ENCODE measurements at places on chromosomes 7 and 10. TPM values are rescaled to one million over a fixed set of nuclear protein-coding genes. Genes with fewer than 3 reads are reported as not detected.

The TMEM225B gene
- total RNA-seq = 0.23 TPM

The DPY19L1 gene
- 23.8 TPM for total RNA-seq

The GRM3 gene
- not detected for total RNA-seq

The NUPR2 gene
- total RNA-seq = not detected

- no peak for DNase-seq
Observed at GRCh38 chr7:25853314-25853713, 298.7 kb upstream of the NFE2L3 start.

- no peak for DNase-seq
Observed at GRCh38 chr7:50734246-50734645, 48.5 kb downstream of the GRB10 start.

DNA sequence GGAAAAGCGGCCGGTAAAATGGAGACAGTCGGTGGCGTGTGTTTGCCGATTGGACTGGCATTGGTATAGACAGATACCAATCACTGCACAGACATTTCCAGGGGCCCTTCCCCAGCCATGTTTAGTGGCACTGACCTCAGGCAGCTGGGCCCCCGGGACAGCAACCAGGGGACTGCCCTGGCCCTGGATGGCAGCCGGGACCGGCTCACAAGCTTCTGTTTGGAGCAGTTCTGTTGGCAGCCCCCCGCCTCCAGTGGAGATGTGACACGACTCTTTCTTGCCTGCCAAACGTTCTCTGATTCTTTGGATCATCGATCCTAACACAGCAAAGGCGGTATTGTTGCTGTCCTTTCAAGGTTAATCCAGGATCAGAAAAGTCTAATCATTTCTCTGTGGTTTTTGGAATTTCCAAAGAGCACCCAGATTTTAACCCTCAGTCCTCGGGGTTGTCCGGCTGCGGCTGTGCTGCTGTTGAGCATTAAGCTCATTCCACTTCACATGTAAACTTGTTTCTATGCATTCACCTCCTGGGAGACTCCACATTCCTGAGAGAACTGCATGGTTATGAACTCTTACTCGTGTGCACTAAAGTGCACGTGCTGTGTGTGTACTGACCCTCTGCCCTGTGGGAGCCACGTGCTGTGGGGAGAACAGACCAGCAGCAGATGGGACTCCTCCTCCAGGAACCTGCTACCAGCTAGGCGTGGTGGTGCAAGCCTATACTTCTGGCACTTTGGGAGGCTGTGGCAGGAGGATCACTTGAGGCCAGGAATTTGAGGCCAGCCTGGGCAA is 46.0 kb downstream of the FOXK1 start:
- DNase-seq = no peak

DNA sequence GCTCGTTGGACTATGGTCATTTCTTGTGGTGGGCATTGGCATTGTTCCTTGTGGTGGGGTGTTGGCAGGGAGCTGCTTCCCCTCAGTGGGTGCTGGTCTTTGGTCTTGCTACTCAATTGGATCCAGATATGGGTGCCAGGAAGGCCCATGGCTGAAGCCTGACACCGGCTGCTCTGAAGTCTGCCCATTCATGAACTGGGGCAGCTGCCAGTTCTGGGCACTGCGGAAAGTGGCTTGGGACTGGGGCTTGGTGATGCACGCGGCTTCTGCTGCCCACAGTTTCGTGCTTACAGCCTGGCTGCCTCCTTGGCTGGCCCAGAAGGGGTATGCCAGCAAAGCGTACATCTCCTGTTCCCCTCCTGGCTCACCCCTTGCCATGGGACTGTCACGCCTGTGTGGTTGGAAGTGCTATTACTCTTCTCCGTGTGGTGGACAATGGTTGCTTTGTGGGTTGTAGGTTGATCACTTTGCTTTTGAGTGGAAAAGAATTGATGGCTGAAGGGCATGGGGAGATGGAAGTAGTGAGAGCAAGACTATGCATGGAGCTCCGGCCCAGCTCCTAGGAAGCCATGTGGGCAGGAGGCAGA is 54.7 kb downstream of the ADAMTS14 start:
- no peak for DNase-seq

DNA sequence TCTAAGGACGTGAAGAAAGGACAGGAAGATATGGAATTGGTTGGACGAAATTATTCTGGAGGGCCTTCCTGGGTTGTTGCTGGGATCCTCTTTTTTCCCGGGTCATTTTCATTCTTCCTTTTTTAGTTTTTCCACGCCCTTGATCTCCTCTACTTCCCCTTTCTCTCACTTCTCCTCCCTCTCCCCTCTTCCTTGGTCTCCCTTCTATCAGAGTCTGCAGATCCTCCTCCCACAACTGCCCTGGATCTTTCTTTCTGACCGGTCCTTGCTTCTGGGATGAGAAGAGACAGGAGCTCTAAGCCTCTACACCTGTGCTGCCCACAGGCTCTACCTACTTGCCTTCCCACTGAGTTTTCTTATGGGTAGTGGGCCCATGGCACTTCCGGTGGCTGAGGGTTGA is 103.7 kb upstream of the RELN start:
- no peak for DNase-seq

DNA sequence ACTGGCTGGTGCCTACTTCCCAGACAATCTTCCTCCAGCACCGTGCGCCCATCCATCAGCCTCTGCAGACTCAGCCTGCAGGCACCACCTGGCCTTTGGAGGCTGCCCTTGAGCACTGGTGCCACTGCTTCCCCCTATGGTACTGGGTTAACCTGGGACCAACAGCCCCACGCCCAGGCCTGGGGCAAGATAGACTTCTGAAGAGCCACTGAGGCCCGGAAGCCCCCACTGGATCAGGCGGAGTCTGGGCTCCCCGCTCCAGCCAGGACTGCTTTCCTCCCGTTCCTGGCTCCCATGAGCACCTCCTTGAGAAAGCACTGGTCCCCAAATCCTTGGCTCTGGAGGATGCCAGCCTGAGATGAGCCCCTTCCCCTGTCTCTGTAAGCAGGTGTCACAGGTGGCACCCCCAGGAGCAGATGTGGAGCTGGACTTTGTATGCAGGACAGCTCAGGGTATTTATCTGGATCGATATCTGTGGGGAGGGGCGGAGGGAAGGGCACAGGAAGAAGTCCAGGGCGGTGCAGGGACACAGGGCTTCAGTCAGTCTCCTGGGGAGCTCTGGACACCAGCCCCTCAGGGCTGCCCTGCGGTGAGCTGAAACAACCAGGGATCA is 206.5 kb upstream of the PPP2R2D start:
- no peak for DNase-seq

GRCh38 chr7:139036901-139037300 is 1.1 kb upstream of the ZC3HAV1L start:
- DNase-seq = no peak

DNA sequence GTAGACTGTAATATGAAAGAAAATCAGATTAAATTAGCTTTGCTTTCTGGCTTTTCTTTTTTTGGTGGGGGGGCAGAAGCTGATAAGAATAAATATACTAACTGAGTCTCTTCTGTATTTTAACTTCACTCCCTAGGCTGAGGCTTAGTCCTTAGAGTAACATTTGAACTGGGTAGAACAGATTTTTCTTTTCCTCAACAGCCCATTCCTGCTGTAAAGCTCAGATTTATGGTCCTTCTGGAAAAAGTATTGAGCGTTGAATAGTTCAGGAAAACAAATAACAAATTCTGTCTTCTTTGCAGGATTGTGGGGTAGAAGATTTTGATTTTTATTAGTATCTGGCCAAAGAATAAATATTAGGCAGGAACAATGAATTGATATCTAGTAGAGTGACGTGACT is 17.9 kb downstream of the SGPL1 start:
- no peak for DNase-seq

DNA sequence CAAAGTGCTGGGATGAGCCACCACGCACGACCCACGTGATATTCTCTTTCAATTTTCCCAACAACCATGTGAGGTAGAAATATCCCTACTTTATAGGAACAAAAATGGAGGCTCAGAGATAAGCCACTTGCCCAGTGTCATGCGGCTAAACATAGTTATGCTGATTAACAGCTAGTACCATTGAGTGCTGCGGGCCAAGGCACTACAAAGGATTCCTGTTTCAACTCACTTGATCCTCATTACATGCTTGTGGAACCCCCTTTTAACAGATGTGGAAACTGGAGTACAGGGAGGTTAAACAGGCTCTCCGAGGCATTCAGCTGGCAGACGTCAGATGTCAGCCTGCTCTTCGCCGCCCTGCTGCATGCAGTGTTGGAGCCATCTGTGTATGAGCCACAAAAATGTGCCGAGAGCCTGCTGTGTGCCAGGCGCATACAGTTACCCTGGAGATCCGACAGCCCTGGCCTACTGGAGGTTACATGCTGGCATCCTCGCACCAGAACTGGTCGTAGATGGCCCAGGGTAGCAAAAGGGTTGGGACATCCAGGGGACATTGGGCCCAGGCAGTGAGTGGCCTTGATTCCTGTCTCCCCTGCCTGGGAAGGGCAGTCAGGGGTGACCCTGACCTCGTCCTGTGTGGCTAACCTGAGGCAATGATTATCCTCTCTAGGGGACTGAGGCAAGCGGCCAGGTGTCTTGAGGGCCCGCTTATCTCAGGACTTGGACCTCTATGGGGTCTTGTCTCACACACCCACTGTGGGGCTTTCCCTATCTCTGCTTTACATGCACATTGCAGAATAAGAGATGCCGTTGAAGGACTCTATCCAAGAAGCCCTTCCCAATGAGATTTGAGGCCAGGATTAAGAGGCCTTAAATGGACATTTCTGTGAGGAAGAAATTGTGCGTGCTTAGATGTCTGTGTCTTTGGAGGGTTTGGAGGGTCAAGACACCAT is 18.5 kb upstream of the SRGN start:
- no peak for DNase-seq

DNA sequence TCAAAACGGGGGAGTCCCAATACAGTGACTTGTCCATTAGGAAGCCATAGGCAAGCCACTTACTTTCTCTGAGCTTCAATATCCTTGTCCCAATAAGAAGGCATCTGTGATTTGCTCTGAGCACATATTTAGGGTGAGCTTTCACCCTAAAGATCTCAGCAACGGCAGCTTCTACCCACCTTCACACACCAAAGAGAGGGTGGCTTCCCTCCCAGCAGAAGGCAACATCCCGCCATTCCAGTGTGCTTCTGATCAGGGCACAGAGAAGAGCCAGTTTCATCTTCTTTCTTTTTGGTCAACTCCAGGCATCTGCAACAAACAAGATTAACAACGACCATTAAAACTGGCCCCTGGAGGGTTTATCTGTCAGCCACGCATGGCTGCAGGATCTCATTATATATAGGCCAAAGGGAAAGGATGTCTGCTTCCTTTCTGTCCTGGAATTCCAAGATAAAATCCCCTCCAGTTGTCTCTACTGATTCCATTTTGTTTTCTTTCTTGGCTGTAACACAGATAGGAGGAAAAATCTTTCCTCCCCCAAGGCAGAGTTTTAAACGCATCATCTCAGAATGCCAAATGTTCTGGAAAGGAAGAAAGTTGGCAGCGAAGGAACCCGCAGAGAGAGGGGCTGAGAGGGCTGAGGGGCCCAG is 491 bp upstream of the SH2D4B start:
- DNase-seq = no peak

DNA sequence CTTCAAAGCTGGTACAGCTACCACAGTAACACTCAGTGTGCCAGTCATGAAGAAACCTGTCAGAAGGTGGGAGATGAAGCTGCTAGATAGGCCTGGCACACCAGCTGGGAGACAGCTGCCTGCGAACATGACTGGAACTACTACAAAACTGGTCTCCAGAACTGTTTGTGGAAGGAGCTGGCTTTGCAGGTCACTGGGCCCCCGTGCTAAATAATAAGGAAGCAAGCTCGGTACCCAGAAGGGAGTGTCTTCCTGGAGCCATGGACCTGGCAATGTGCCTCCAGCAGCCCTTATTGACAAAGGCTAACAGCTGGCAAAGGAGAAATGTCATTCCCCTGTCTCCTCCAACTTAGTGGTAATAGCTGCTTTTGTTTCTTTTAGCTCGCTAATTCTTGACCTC is 1217.6 kb upstream of the LRRN3 start:
- no peak for DNase-seq

- DNase-seq = peak; percentile 98
Observed at GRCh38 chr7:127651556-127652332, at the start of gene SND1. Gene SND1, plus strand, starts transcription at chr7:127652194. Its CDS starts 180 bp downstream, at chr7:127652374.
